IMR-90 (cell line): ENCODE measurements at places on chromosomes 13 and 19.

DNA sequence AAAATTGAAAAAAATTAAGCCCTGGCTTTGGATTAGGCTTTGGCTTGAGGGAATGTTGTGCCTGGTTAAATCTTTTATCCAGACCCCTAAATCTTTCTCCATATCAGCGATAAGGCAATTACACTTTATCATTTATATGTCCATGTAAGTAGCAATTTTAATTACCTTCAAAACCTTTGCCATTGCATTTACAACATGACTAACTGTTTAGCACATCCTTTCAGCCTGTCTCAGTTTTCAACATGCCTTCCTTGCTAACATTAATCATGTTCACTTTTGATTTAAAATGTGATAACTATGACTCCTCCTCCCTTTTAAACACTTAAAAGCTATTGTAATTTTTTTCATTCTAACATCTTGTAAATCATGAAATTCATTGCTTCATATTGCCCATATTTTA lies 583.7 kb downstream of the SLITRK1 start:
- DNase-seq, result no peak

DNA sequence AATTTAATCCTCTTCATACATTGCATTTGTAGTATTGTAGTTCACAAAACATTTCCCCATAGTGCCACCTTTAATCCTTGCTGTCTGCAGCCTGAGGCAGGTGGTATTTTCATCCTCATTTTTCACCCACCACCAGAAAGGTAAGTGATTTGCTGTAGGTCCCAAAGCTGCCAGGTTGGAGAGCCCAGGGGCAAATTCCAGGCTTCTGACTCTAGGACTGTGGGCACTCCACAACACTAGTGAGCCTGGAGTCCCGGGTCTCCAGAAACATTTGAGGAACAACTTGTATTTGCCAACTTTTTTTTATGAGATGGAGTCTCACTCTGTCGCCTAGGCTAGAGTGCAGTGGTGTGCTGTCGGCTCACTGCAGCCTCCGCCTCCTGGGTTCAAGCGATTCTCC lies 6.2 kb downstream of the ILF3 start:
- DNase-seq, result no peak

- no peak for DNase-seq
These were observed 28.8 kb downstream of the EPN1 start for GRCh38 chr19:55703790-55704215.

DNA sequence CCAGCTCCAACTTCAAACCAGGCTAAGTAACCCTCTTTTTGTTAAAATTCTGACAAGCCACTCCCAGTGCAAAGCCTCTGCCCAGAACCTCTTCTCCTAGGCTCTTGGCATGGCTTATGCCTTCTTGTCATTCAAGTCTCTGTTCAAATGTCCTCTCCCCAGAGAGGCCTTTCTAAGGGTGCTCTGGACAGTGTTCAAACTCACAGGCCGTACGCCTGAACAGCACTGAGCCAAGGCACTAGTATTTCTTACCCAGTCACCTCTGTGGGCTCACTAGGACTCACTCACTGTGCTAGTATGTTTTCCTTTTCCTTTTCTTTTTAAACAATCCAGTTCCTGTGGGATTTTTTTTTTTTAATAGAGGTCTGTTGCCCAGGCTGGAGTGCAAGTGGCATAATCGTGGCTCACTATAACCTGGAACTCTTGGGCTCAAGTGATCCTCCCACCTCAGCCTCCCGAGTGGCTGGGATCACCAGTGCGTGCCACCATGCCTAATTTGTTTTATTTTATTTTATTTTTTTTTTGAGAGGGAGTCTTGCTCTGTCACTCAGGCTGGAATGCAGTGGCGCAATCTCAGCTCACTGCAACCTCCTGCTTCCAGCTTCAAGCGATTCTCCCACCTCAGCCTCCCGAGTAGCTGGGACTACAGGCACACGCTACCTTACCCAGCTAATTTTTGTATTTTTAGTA lies 2.3 kb upstream of the ASF1B start:
- peak; percentile 78 for DNase-seq

DNA sequence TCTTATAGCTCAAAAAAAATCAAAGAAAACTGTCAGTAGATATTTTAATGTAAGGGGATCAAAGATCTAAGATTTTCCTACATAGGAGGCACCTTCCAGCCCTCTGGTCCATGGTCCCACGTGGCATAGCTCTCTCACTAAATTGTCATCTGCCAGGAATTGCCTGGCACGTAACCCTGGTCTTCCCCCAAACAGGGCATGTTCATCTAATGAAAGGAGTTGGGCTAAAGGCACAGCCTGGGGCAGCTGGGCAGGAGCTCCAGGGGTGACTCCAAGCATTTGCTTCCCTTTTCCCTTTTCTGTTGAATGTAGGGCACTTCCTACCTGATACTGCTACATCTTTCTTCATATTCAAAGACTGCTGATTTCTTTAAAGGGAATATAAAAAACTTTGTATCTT lies 148.7 kb downstream of the COL4A1 start:
- DNase-seq, result no peak

DNA sequence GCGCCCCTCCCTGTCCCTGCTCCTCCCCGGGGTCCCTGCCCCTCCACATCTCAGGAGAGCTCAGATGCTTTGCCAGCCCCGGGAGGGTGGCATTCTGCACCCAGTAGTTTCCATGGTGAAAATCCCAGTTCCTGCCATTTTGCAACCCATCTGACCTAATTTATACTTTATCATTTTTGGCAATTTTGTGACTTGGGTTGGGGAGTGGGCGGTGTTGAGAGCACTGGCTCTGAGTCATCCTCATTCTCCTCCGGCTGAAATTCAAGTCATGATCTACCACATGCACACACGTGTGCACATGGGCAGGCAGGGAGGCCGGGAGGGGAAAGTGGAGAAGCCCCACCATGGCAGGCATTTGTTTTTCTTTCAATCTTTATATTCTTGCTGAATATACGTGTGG lies 208.6 kb downstream of the URI1 start:
- no peak for DNase-seq

DNA sequence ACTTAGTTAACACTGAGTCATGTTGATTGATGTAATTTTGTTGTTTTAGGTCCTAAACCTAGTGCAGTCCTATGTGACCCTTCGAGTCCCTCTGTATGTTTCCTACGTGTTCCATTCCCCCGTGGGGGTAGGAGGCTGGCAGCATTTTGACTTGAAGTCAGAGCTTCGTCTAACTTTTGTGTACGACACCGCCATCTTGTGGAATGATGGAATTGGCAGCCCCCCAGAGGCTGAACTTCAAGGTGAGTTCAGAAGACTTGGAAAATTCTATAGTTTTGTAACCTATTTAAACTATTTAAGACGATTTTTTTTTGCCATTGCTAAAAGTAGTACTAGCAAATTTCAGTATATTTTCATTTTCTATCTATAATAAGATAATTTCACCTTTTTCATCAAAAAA lies 117.9 kb downstream of the STOML3 start:
- peak; percentile 5 for DNase-seq

DNA sequence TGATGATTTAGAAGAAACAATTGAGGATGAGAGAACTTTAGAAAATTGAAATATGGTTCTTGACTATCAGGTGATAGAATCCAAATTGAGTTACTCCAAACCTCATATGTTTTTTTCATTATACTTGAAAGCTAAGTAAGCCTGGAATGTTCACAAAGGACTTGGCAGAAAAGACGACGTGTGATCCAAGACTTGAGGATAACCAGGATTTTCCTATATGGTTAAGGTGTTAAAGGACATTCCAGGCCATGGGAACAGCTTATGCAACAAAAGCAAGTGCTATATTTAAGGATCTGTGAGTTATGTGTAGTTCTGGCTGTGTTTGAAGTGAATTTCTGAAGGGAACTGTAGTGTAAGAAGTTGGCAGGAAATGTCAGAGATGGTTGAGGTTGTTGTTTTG lies 52.5 kb downstream of the SLITRK1 start:
- DNase-seq, result no peak

GRCh38 chr19:23771316-23771715 lies 12.6 kb upstream of the ZNF681 start:
- DNase-seq, result no peak

DNA sequence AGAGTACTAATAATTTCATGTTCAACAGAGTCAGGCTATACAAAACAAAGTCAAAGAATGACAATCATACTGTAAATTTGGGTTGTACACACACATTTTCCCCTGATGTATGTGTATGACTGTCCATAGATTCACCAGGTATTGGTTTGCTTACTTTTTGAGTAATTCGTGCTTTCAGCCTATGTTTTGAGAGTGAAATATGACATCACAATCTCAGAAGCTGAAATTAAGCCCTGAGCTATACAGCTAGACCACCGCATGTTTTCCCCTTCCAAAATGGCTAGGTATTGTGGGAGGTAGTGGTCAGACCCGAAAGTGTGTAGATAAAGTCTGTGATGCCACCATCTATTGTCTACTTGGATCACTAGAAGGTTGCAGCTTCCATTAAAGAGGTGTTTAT lies 102.8 kb downstream of the KATNAL1 start:
- DNase-seq, result no peak

DNA sequence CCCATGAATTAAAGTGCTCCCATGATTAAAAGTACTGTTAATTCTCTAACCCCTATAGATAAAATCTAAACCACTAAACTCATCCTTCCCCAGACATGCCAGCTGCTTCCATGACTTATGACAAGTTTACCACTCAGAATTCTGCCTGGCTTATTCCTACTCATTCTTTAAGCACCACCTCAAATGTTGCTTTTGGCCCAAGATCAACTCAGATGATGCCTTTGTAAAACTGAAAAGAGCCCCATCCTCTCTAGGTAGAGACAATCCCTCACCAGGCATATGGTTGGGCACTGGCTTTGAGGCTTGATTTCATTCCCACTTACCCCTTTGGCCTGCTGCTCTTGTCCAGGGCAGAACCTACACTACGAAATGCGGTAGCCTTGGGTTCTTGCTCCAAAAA lies 250.0 kb downstream of the DNAJC15 start:
- DNase-seq, result peak; percentile 59

- DNase-seq, result peak; percentile 28
These were observed 579.5 kb downstream of the DCT start for GRCh38 chr13:93899981-93900380.
